ENCODE measurements at places on chromosomes 11 and 22.
A peak's percentile ranks its signal among the peaks of the same experiment; 100 is the strongest.

GRCh38 chr11:74460065-74460464, 7.3 kb downstream of the KCNE3 start:
- DNase-seq, result no peak

- DNase-seq, result no peak
Measured at GRCh38 chr22:39962071-39962470, 1.9 kb downstream of the TMA7B start.

- DNase-seq, result no peak
Measured at GRCh38 chr11:74989260-74989638, 516 bp downstream of the NEU3 start.

- no peak for DNase-seq
Measured at GRCh38 chr22:36385491-36386350, 2.0 kb downstream of the MYH9 start.

DNA sequence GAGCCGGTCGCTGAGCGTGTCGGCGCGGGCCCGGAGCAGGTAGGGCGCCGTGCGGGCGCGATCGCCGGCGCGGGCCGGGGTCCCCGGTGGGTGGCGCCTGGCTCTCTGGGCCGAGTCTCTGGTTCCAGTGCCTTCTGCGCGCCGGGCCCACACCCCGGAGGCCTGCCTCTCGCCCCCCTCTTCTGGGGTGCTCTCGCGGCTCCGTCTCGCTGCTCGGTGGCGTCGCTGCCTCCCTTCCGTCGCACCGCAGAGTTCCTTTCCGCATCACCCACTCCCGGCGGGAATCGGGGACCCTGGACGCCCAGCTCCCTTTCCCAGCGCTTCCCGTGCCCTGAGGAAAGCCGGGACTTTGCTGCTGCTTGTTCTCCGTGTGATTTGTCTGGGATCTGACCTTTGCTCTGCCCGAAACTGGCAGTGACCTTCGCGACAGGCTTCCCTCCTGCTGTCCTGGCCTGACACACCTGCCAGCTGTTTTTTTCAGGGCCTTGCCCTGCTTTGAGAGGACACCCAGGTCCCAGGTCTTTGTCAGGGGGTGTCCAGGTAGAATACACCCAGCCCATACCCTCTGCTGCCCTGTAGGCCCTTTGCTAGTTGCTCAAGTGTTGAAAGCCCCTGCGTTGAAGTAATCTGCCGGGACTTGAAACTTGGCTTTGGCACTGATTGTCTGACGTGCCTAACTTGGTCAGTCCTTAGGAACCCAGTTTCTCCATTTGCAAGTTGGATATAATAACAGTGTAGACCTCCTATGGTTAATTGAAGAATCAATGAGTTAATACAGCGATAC, 711 bp downstream of the FDX1 start:
- no peak for DNase-seq

DNA sequence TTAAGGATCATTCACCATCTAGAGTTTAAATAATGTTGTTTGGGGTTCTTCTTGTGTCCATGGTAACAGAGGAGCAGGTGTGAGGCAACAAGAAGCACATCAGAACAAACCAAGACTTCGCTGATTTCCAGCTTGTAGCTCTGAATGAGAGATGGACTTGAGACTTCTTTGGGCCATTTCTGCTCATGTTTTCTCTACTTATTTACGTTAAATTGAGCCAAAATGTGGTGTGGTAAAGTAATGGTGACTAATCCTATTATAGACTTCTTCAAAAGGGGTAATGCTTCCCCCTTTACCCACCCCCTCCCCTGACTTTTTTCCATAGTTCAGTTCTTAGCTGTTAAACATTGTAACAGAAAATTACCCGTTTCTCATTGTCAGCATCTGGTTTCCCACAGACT, 65.2 kb downstream of the CSTPP1 start:
- no peak for DNase-seq

DNA sequence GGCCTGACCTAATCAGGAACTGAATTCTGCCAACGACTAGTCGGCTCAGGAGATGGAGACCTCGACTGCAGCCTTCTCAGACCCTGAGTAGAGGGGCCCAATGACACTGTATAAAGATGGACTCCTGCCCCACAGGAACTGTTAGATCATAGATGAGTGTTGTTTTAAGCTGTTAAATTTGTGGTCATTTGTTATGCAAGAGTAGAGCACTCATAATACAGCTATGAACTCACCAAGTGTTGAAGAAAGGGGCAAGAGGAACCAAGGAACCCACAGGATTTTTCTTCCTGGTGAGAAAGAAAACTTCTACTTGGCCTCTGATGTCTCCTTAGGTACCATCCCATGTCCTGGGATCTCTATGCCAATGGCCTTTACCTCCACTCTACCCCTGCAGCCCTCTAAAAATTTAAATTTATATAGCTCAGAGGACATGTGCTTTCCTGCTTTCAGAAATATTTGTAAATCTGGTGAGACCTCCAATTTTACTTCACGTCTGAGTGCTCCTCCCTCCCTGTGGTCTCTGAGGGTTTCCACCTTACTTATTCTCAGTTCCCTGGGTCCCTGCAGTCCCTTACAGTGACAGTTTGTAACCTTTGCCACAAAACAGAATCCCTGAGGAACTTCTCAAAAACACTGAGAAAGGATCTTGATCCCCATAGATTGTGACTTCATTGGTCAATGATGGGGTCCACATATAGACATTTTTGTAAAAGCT, 256.3 kb upstream of the ARHGAP20 start:
- DNase-seq, result no peak

- no peak for DNase-seq
Measured at GRCh38 chr11:16854979-16855378, 116.5 kb downstream of the C11orf58 start.

- no peak for DNase-seq
Measured at GRCh38 chr11:60905551-60906113, 753 bp downstream of the PRPF19 start.

DNA sequence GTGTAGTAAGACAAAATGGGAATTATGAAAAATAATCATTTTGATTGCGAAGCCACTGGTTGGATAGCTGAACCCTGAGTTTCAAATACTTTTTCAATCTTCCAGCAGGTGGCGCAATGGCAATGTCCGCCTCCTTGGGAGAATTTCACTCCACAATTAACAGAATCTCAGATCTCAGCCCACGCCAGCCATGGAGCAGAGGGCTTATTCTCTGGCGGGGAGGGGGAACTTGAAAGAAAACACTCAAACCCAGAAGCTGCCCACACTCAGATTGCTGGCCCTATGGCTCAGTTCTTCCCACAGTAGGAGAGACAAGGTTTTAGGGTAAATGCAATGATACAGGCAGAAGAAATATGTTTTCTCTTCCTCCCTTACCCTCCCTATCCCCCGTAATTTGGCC, 38.7 kb upstream of the RCN1 start:
- DNase-seq, result peak; percentile 42

GRCh38 chr11:113833151-113833550, 42.2 kb downstream of the USP28 start:
- DNase-seq, result no peak

DNA sequence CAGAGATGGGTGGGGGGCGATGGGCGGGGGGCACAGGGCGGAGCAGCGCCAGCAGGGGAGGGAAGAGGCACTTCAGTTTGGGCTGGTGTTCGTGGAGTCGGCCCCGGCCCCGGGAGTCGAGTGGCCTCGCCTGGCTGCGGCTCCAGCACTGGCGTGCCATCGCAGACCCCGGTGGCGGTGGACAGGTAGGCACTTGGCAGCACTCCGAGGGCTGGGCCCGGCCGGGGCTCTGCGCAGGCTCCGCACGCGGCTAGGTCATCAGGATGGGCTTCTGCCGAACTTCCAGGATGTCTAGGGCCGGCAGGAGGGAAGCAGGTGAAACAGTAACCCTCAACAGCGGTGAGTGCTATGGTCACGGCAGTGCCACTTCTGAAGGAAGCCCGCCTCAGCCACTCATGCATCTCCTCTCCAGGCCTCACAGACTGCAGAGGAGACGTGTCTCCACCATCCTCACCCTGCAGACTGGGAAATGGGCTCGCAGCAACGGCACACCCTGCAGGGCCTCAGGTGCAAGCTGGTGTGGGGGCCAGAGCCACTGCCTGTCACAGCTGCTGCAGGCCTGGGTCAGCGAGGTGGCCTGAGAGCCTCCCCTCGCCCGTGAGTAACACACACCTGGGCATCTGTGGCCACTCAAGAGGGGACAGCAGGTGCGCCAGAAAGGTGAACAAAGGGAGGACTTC, 33.3 kb downstream of the NUP50 start:
- DNase-seq, result no peak

- no peak for DNase-seq
Measured at GRCh38 chr11:77044356-77044755, 10.2 kb downstream of the B3GNT6 start.

DNA sequence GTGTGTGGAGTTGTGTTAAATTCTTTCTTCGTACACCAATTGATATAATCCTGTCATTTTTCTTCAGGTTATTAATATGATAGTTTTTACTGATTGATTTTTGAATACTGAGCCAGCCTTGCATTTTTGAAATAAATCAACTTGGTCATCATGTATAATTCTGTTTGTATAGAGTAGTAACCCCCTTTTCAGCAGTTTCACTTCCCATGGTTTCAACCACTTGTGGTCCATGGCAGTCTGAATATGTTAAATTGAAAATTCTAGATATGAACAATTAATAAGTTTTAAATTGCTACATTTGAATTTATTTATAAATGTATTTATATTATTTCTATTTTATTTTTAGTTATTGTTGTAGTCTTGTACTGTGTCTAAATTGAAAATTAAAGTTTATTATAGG, 32.6 kb downstream of the MS4A6A start:
- DNase-seq, result no peak

GRCh38 chr11:111523343-111523742, 8.8 kb downstream of the HOATZ start:
- DNase-seq, result no peak

DNA sequence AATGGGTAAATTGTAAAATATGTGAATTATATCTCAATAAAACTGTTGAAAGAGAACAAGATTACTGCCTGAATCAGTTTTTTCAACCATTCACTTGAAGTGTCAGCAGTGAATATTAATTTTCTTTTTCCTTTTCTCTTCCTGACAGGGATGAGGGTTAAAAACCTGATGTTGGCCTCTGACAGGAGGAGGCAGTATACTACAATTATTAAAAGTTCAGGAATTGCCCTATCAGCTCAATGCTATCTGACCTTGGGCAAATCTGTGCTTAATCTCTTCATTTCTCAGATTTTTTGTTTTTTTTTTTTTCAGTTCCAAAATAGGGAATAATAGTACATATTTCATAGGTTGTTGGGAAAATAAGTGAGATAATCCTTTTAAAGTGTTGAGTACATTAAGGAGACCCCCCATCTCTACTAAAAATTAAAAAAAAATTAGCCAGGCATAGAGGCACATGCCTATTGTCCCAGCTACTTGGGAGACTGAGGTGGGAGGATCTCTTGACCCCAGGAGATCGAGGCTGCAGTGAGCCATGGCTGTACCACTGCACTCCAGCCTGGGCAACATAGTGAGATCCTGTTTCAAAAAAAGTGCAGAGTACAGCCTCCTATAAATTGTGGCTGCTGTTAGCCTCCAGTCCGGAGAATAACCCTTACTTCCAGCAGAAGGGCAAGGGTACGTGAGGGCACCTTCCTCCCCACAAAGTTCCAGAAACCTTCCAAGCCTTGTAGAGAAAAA, 48.8 kb downstream of the TRIM44 start:
- peak; percentile 35 for DNase-seq

DNA sequence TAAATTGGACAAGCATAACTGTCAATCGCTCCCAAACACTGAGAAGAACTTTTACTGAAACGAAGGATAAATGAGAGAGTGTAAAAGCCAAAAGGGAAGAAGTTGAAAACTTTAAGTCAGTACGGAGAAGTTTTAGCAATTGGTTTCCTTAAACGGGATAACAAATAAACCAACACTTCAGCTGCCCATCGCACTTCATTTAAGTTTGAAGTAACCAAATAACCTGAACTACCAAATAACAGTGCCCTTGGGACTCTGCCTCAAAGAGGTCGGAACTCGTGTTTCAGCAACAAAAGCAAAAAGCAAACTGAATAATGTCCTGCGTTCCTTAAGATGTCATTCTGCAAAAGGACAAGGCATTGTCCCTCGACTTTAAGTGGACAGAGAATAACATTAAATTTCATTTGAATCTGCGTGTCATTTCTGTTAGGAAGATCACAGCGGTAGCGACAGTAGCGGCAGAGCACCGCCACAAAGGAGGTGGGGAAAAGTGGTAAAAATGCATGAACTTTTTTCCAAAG, 127.0 kb upstream of the C11orf58 start:
- DNase-seq, result no peak
